HS-5 (cell line): ENCODE measurements at places on chromosomes 11 and 22.

- DNase-seq: no peak
These were observed 908.6 kb downstream of the NTM start for GRCh38 chr11:132278801-132279574.

GRCh38 chr11:34068111-34068510 is 16.6 kb downstream of the CAPRIN1 start:
- no peak for DNase-seq

GRCh38 chr22:46111645-46112306 is 38.5 kb upstream of the PPARA start:
- DNase-seq: no peak

GRCh38 chr11:43367382-43368178 is 8.9 kb downstream of the TTC17 start:
- DNase-seq: no peak

DNA sequence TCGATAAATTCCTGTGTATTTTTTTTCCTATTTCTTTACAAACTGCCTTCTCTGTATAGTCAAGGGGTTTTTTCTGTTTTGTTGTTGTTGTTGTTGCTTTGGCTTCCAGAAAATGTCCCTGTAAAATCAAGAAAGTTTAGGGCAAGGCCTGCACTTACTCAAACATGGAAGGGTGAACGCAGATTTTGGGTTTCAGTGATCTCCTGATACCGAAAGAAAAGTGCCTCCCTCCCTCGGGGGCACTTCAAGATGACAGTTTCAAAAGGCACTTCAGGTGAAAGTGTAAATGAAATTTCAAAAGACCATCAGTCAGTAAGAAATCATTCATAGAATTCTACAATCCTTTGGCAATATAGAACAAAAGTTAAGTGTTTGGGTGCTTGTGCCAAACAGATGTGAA is 43.4 kb upstream of the TMPRSS4 start:
- DNase-seq: no peak
